ENCODE measurements at places on chromosomes 4 and X.
A peak's percentile ranks its signal among the peaks of the same experiment; 100 is the strongest.

- peak; percentile 70 for DNase-seq
These were observed at the start of gene REPS2 for GRCh38 chrX:16946361-16946964. Gene REPS2, plus strand, starts transcription at chrX:16946658. Its CDS starts 204 bp downstream, at chrX:16946862.

DNA sequence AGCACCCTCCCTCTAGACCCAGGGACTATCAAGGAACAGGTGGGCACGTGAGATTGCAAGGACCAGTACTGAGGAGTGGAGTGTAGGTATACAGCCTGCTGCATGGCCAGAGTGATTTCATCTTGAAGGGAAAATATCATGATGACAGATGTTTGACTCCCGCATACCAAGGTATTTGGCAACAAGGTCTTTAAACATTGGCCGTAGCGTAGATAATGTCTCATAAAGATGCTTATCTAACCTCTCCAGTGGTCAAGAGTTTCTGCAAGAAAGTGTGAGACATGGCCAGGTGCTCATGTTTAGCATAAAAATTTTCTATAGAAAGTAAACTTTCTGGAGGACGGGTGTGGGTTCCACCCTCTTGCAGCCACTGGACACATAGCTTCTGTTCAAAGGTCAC, 18.7 kb upstream of the ZNF630 start:
- DNase-seq = no peak

DNA sequence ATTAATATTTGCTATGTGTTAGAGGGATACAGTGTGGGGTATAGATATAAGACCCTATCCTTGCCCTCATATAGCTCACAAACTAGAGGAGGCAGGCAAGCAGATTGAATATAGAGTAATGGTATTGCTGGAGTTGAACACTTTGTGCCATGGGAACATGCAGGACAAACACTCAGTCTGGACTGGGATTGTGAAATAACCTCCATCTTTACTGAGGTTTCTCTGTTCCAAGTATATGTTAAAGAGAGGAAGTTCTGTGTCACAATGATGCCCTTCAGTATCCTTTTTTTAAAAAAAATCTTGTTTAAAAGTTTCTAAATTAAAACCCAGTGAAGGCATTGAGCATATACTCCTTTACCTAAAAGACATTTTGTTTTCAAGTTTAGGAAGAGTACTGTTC, 8.7 kb downstream of the FABP2 start:
- no peak for DNase-seq

- no peak for DNase-seq
These were observed 189.1 kb downstream of the RAB28 start for GRCh38 chr4:13294961-13295605.

DNA sequence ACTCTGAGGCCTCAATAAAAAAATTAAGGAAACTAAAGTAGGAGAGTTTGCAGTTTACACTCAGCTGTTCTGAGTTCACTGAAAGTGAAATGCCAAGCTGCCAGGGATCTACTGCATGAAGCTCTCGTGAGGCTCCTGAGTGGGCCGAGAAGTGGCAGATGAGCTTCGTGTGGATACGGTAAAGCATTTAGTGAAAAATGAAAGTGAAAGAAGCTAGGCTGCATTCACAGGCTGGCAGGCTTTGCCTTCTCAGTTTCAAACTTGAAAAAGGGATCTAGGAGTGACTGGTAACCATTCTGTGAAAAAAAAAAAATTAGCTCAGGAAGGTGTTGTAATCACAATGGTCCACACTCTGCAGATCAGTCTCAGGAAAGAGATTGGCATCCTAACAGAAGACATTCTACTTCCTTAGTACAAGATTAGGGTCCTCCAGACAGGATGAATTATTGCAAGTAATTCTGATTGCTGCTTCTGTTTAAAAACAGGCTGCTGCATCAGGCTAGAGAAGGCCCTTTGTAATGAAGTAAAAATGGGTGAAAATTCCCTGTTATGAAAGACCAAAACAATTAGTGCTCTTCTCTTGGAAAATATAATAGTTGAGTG, 679.9 kb downstream of the RPA4 start:
- DNase-seq = peak; percentile 45

DNA sequence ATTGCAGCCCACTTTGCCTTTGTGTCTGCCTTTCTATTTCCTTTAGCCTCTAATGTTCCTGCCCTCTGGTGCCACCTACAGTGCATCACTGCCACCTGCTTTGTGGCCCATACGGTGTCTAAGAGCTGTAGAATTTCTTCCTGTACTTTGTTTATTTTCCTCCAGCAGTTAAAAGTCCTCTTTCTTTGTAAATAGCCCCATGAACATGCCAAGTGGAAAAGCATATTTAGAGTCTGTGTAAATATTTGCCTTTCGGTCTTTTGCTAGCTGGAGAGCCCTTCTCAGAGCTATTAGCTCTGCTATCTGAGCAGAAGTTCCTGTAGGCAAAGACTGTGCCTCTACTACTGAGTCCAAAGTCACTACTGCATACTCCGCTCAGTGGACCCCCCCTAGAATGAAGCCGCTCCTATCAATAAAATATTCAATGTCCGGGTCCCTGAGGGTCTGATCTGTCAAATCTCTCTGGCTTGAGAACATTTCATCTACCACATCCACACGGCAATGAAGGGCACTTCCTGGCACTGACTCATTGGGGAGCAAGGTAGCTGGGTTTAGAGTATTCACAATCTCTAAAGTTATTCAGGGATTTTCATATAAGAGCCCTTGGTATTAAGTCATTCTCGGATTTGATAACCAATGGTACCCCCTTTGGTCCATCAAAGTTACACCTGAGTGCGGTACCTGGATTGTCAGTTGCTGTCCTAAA, 36.3 kb downstream of the SULT1E1 start:
- DNase-seq = peak; percentile 44

GRCh38 chr4:80237992-80238391, 28.5 kb upstream of the FGF5 start:
- no peak for DNase-seq

- DNase-seq = no peak
These were observed 23.3 kb upstream of the INTU start for GRCh38 chr4:127609484-127609883.

DNA sequence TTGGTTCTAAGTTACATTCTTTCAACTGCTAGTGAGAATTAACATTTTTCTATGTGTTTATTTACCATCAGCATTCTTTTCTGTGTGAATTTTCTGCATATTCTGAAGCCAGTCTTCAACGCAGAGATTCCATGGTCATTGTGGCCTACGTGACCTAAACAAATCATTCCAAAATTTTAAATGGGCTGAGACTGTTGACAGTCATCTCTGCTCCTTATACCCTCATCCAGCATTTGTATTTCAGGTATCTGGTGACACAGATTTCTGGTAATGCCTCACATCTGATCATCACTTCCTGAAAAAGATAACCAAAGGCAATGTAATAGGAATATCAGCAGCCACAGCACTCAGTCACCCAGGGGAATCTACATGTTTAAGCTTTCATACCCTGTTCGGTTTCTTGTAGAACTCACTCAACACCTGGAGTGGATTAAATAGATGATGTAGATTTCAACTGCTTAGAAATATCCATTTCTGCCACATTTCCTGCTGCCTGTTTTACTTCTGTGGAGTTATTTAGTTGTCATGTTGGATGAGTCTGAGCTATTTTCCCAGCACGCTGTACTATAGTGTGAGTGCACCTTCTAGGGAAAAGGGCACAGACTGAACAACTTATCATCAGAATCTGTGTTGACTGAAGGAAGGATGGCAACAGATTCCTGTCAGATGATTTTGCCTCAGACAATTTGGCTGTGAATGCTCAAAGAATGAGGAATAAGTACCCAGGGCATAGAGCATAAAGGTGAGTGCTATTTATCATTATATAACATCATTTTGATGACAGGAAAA, 73.0 kb upstream of the HPGD start:
- DNase-seq = no peak

DNA sequence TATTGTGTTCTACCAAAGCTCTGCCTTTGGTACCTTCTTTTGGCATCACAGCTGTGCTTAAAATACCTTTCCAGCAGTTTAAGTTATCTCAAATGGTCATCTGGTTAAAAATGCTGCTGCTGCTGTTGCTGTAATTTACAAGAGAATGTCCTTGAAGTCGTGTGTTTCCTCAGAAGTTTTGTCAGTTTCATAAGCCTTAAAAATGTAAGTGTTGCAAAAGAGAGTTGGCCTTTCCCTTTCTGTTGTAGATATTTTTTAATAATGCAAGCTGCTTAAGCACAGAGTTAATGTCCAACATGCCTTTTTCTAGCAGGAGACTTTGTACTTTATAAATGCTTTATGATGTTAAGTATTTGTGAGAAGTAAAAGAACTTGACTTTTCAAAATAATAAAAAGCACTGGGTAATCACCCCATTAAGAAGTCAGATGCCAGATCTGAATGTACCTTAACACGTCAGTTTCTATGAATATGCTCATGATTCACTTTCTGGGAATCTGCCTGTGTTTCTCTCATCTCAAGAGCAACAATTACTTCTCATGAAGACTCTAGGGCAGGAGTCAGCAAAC, 35.3 kb upstream of the TENM3 start:
- no peak for DNase-seq

DNA sequence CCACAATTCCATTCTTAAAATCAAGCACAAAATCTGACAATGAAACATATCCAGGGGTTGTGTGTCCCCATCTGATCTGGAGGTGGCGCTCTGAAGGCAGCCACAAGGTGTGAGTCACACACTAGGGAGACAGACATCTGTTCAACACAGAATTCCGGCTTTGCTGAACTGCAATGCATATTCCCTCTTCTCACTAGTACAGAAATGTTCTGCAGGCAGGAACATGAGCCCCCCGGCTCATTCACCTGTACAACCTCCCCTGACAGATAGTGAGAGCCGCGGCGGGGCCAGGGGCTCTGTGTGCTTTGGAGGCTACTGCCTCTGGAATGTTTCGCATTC, 41.9 kb downstream of the WDR1 start:
- DNase-seq = peak; percentile 33

GRCh38 chr4:142278663-142279062, 567.4 kb downstream of the INPP4B start:
- no peak for DNase-seq

- peak; percentile 96 for DNase-seq
These were observed at the start of gene CD99 for GRCh38 chrX:2690856-2691542. Gene CD99, plus strand, starts transcription at chrX:2691295. Its CDS starts 66 bp downstream, at chrX:2691361.

GRCh38 chrX:49915361-49916222, 6.8 kb upstream of the CLCN5 start:
- DNase-seq = peak; percentile 66

DNA sequence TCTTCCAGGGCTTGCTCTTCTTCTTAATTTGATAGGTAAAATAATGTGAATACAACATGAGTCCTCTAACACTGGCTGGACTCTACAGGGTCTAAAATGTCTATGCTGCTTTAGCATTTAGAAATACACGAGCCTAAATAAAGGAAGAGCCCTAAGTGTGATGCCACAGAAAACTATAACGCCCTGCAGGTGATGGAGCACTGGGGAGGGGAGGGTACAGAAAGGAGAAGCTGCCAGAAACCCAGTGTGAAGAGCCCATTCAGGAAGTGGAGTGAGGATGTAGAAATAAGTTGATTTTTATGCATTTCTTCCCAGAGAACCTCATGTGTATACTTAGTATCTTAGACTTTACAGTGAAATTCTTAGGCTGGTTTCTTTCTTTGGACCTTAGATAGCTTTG, 83.4 kb downstream of the TNIP2 start:
- no peak for DNase-seq

GRCh38 chrX:118730500-118731247, 3.3 kb downstream of the IL13RA1 start:
- DNase-seq = no peak

DNA sequence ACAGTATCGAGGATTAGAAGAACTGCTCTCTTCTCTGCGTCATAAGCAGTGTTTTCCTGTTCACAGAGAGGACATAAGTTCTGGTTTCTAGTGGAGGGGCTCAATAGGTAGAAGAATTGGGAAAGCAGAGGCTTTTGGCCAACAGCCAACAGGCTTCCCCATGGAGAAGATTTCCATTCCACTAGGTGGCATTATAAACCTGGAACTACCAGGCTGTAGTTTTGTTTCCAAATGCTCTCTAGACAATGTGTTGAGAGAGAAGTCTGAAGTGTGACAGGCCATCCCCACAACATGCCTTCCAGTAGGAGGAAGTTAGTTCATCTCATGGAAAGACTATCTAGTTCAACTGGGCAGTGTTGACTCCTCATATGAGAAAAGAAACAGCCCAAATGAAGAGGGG, 63.8 kb upstream of the ANXA10 start:
- no peak for DNase-seq

GRCh38 chr4:5969777-5970176, 48.5 kb downstream of the C4orf50 start:
- DNase-seq = no peak

DNA sequence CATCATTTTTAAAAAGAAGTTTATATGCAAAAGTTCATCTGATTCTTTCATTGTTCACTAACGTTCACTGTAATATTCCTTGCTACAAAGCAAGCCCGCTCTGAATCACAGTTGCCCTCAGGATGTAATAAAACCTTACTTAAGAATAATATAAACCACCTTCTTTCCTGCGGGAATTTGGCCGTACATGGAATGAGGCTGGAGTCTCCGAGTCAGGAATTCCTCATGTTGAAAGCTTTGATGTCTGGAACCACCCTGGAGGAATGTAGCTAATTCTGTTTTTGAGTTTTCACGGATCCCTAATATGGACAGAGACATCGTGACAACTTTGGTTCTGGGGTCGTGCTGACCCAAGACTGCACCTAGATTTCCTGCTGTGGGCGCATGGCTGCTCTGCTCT, 58.5 kb downstream of the CRLF2 start:
- DNase-seq = no peak

DNA sequence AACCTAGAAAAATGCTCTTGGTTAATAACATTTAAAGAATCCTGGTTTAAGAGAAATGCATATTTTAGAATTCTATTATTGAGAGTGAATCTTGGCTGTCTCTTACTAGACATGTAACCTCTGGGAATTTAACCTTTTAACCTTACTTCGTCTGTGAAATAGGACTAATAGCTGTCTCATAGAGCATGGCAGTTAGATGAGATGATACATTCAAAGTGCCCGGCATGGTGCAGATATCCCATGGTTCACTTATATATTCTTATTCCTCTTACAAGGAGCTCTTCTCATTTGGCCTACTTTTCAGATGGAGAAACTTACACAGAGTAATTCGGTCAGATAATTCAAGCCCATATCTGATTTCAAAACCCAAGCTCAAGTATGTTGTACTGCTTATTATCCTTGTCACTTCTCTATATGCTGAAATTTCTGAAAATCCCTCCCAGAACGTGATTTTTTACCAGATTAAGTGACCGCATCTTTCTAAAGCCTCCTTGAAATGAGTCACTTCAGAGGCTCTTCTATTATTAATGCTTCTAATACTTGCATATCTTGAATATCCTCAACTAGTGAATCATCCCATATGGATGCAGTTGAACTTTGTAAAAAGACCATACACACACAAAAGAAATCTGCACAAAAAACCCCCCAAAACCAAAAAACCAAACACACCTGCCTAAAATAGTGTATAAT, 4.9 kb downstream of the CDKN2AIP start:
- DNase-seq = no peak

- no peak for DNase-seq
These were observed 39.3 kb upstream of the RAP2C start for GRCh38 chrX:132258509-132258908.

DNA sequence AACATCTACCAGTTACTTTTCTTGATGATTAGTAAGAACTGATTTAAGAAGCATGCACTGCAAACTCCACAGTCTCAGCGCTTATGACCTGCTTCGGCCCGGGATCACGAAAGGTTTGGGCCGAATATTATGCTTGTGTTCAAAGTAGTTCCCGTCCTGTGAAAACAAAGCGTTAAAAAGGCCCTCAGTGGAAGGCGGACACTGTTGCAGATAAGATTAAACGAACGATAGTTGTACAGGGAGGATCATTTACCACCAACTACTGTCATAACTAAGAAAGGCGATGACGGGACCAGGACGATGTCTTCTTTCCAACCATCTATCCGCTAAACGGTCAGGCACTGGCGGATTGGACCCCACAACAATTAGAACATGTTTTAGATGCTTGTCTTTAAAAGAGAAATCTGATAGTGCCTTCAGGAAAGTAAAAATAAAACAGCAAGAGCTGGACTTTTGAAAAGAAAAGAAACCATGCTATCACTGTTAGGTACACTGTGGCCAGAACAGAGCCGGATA, 21.1 kb downstream of the PDLIM3 start:
- DNase-seq = no peak
